ENCODE measurements at places on chromosomes 5 and 9.

DNA sequence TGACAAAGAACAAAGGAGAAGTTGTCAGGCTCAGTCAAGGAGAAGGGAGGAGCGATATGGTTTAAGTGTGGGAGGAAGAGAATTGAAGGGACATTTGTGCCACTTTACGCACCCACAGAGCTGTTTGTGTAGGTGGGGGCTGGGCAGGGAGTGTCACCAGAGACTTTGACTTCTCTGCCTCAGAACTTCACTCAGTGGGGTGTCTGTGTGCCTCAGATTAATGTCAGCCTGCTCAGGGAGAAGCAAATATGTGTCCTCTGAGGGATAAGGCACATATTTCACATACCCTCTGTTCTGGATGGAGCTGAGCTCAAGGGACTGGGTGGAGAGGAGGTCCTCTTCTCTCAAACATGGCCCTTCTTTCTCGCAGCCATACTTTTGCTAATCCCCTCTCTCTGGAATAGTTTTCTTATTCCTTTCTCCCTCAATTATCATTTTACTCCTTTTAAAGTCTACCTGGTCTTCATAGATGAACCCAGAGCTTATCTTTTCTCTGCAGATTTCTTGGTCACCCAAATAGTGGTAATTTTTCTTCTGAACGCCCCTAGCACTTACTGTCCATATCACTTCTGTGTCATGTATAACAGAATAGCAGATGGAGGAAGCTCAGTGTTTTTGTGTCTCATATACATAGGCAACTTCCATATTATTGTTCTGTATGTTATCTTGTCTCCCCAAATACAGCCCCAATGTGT lies 77.0 kb downstream of the IQGAP2 start:
- DNase-seq = no peak

DNA sequence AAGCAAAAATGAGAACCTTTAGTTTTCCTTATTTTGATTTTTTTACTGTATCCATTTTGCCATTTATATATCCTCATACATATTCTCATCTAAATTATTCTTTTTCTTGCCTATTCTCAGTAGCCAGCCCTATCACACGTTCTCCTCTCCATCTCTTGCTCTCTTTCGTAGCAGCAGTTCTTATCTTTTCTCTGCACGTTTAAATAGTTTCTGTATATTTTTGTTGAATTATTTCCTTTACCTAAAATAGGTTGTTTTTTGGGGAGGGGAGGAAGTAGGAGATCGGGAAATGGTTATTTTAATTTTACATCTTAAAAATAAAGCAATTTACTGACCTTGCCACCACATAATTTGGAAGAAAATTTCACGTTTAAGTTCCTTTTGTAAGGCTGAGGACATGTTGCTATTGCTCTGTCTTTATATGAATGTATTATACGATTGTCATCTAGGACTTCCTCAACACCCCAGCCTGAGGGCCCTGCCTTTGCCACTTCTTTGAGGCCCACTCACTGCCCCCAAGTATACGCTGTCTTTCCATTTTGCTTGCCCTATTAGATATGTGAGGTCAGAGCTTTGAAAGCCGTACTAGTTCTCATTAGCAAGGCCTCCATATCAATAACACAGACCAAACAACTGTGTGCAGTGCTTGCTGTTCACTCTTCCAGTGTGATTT lies 140.3 kb downstream of the GNAQ start:
- no peak for DNase-seq

DNA sequence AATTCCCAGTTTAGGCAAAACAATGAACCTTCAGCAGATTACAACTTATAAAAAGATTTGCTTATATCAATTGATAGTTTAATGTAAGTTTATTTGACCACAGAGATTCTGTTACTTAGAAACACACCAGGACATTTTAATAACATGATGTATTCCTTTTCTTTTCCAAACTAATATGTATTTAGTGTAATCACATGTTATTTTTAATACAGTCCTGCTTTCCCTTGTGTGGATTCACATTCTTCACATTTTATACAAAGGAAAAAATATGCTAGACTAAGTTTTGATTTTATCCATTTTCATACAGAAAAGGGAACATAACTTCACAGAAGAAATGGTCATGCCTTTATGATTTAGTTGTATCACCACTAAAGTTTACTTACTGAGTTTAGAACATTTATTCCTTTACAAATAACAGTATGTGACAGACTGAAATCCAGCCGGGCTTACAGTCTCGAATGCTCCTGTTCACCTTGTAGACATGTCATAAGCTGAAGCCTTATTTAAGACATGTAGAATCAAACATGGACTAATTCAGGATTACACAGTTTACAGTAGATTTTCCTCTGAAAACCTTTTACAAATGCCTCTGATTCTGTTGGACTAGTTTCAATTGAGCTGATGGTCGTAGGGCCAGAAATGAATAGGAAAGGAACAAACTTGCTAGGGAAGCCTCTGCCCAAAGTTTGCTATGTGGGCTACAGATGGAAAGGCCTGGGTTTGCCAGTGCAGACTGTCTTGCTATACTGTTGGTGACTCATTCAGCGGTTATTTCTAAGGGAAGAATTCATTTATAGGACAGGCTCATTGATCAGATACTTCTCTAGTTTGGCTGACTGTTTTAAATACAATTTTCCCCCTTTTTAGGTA lies 6.6 kb upstream of the ASPN start:
- DNase-seq = peak; percentile 51

GRCh38 chr5:77960863-77961396 lies 184.8 kb upstream of the TBCA start:
- DNase-seq = peak; percentile 41

DNA sequence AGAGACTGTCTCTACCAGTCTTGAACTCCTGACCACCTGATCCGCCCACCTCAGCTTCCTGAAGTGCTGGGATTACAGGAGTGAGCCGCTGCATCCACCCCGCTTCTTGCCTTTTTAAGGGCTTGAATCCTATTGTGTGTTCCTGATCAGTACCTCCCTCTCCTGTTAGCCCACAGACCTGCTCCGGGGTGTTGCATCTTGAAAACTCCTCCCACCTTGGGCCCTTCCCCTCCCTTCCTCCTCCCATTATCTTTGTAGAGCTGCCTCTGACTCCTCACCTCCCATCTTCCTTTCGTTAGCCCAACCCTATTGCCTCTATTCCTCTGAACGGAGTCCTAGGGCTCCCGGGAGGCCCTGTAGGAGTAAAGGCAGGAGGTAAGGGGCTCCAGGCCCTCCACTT lies 48.5 kb upstream of the NEK6 start:
- no peak for DNase-seq

Data from RPMI7951 (cell line).